ENCODE measurements at places on chromosomes 6 and 20. TPM values are rescaled to one million over a fixed set of nuclear protein-coding genes. Genes with fewer than 3 reads are reported as not detected.

ISM1 gene
- total RNA-seq = 7.4 TPM

DNA sequence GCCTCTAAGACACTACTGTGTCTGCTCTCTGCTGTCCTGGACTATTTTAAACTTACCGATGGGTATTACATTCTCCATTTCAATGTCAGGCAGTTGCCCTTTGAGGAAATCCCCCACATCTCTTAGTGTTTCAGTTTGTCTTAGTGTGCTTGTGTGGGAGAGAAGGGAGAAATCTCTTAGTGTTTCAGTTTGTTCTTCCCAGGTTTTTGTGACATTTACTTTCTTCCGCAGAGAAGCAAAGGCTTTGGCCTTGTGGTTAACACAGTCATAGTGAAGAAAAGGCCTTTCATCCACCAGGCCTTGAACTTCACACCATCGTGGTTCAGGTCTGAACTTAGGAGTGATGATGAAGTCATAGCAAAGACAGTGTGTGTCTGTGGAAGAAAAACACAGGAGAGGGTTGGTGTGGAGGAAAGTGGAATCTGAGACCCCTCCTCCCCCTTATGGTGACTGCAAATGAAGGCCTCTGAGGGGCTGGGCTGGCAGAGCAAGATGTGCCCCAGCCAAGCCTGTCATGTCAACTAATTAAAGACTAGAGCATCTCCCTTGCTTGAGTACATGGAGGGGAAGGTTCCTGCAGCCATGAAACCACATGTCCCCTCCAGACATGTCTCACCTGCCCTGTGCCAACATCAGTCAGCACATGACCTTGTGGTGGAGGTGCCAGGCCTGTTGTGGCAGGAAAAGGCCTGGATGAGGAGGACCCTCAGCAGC lies 23.9 kb downstream of the RAET1L start:
- DNase-seq = no peak

DNA sequence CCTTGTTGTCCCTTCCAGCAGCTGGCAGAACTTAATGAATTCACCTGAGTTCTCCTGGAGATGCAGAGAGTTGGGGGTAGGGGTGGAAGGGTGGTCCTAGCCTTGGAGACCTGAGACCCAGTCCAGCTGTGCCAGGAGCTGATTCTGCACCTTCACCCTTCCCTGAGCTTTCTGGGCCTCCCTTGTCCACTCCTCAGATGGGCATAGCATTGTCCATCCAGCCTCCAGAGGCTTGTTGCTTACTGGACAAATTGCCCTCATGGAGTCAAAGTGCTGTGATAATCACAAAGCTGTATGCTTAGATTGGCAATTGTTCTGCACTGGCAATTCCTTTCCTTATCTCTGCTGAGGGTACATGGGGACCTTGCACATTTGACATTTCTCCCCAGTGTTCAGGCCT lies 16.5 kb downstream of the CST9L start:
- DNase-seq = no peak

- DNase-seq = no peak
Measured at GRCh38 chr6:110366256-110366655, 8.1 kb upstream of the METTL24 start.

CASS4 gene
- 13.4 TPM for total RNA-seq

SS18L1 gene
- total RNA-seq = 70.8 TPM

- peak; percentile 6 for DNase-seq
Measured at GRCh38 chr20:16821211-16822089, 73.3 kb downstream of the OTOR start.

DNA sequence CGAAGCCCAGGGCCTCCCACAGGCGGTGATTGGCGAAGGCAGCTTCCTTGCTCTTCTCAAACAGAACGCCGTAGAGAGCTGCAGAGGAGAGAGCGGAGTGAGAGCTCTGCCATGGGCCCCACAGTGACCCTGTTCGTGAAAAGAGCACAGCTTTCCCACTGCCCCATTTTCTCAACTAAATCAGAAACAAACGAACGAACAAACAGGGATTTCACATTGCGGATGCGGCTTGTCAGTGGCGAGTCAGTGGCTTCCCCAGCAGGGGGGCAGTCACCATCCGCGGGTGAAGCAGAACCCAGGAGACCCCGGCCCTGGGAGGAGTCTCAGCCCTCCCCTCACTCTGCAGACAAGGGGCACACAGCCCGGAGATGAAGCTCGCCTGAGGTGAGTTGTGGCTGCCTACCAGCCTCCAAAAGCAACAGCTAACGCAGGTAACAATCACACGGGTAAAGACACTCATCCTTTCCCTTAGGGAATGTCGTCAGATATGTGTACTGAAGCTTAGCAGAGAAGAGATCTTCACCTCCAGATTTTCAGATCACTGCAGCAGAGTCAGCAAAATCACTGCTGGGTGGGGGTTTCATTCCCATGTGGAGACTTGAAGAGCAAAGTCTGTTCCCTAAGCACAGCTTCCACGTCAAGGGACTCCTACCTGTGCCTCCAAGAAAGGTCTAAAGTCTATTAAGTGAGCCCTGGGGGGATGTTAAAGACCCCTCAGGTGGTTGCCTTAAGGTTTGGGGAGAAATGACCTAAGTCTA lies 51.2 kb upstream of the GPR31 start:
- DNase-seq = no peak
